ENCODE measurements at places on chromosomes 7 and 10. TPM values are rescaled to one million over a fixed set of nuclear protein-coding genes. Genes with fewer than 3 reads are reported as not detected.

Gene STRA8
- not detected for total RNA-seq

Gene FAM237B
- total RNA-seq = not detected

Gene FBXO24
- 0.51 TPM for total RNA-seq

Gene NKX1-2
- total RNA-seq = 0.06 TPM

Gene NKX2-3
- total RNA-seq = 0.07 TPM

Gene AMZ1
- total RNA-seq = 0.03 TPM

Gene ADAM8
- 2.4 TPM for total RNA-seq

Gene GDF2
- total RNA-seq = not detected

Gene FAM241B
- 17.2 TPM for total RNA-seq

Gene NEUROG3
- total RNA-seq = not detected

Gene GJD4
- not detected for total RNA-seq

Gene TAS2R4
- total RNA-seq = not detected

Gene DNAJB9
- total RNA-seq = 10.2 TPM

Gene ALDH18A1
- total RNA-seq = 47.5 TPM

Gene MOGAT3
- not detected for total RNA-seq

Gene FAM25G
- not detected for total RNA-seq

Gene FOXL3
- not detected for total RNA-seq

Gene KLF14
- not detected for total RNA-seq

Gene CALHM1
- total RNA-seq = not detected
